ENCODE measurements at places on chromosomes 2 and 18.

DNA sequence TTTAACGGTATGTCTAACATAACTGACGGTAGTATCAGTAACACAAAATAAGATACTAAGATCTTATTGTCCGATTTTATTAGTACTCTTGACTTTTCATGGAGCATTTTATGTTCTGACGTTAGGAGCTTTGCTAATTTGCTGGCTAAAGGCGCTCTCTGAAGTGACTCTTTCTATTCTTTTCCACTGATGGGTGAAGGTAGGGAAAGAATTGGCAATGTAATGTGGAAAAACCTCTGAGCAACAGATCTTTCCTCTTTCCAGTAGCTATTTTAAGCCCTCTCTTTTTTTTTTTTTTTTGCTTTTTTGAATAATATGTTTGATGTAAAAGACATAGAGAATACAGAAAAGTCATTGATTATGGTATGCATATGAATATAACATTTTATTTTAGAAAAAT, 4.6 kb downstream of the CCNYL1 start:
- DNase-seq, result no peak

DNA sequence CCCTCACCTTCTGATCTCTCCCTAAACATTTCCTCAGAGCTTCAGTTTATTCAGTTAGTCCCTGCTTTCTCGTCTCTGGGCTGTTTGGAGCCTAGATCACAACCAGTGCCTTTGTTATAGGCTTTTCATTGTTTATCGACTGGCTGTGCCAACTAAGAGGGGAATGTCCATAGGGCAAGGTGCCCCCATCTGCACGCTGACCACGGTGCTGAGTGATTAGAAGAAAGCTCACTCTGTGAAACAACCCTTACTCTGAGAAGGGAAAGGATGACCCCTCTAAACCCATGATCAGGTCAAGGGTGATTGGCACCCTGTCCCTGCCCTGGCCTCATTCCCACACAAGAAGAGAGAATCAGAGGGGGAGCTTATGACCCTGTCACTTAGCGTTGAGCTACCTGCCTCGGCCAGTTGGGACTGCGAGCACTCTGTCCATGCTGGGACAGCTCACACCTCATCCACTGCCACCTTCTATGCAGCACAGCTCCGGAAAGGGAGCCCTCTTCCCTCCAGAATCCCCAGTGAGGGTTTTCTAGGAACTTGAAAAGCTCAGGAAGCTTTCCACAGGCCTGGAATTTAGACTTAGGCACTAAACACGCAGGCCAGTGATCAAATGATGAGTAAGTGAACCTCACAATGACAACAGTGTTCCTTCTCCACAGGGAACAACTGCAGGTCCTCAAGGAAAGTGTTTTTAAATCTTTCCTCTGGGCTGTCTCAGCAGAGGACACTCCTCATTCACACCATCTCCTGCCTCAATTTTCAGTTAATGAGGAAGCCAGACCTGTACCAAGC, 2.3 kb upstream of the ACTG2 start:
- no peak for DNase-seq

DNA sequence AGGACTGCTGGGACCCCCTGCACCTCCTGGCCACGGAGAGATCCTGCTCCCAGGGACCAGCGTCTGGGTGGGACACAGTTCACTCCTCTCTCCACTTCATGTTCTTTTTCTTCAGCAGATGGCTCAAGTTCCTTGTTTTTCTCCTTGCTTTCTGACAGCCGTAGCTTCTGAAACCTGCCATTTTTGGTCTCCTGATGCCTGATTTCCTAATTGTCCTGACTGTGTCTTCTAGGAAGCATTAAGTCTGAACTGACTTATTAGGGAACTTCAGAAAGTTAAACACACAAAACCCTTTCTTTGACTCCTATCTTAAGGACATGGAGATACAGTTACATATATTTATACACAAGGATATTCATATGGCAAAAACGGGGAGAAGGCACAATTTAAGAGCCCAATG, 22.7 kb downstream of the CNNM4 start:
- no peak for DNase-seq

GRCh38 chr18:66792466-66792865, 188.6 kb upstream of the CDH19 start:
- no peak for DNase-seq

- DNase-seq, result no peak
Observed at GRCh38 chr2:207676827-207677354, 34.5 kb upstream of the CCNYL1 start.

- DNase-seq, result no peak
Observed at GRCh38 chr2:1990724-1991123, 246.4 kb upstream of the PXDN start.

- no peak for DNase-seq
Observed at GRCh38 chr2:70655786-70656185, 102.2 kb upstream of the TGFA start.

DNA sequence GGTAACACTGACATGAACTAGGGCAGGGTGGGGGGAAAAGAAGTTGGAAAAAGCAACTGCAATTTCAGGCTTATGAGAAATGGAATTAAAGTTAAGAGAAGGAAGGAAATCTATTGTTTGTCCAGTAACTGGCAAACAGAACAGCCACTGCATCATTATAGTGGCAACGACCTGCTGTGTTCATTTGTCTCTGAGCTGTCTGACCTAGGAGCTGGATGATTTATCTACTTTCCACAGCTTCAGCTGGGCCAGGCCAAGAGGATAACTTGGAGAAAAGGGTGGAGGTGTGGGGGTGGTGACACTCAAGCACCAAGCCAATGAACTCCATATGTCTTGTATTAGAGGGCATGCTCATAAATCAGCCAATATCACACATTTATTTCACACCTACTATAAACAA, 291.5 kb upstream of the KLHL29 start:
- no peak for DNase-seq

- no peak for DNase-seq
Observed at GRCh38 chr2:79087785-79088364, at the start of gene REG1B. Gene REG1B (minus strand): TSS chr2:79087993. CDS start chr2:79087612, 381 bp downstream.

GRCh38 chr2:26471289-26471688, 6.6 kb downstream of the OTOF start:
- DNase-seq, result no peak

- no peak for DNase-seq
Observed at GRCh38 chr2:135948642-135949355, 36.6 kb downstream of the DARS1 start.

- no peak for DNase-seq
Observed at GRCh38 chr2:10080536-10081304, 509 bp upstream of the CYS1 start.

- no peak for DNase-seq
Observed at GRCh38 chr18:21115519-21116411, 4.2 kb upstream of the ROCK1 start.

DNA sequence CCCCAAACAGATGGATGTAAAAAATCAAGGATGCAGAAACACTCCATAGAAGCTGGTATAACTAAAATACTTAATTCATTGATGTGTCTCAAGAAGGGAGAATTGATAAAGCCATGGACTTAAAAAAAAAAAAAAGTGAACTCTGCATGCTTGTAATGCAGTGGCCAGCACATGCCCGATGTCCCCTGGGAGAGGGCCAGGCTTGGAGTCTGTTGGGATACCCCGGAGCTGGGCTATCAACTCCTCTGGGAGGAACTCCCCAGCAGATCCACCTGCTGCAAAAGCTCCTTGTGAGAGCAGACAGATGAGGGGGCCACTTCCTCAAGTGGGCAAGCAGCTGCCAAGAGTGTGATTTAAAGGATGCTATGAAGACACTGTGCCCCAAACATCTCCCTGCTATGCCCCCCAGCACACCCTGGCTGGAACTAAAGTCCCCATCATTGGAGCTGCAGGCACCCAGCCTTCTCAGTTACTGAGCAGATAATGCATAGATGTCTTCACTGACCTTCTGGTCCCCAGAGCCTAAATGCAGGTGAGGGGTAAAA, 311.5 kb upstream of the ID2 start:
- DNase-seq, result no peak

DNA sequence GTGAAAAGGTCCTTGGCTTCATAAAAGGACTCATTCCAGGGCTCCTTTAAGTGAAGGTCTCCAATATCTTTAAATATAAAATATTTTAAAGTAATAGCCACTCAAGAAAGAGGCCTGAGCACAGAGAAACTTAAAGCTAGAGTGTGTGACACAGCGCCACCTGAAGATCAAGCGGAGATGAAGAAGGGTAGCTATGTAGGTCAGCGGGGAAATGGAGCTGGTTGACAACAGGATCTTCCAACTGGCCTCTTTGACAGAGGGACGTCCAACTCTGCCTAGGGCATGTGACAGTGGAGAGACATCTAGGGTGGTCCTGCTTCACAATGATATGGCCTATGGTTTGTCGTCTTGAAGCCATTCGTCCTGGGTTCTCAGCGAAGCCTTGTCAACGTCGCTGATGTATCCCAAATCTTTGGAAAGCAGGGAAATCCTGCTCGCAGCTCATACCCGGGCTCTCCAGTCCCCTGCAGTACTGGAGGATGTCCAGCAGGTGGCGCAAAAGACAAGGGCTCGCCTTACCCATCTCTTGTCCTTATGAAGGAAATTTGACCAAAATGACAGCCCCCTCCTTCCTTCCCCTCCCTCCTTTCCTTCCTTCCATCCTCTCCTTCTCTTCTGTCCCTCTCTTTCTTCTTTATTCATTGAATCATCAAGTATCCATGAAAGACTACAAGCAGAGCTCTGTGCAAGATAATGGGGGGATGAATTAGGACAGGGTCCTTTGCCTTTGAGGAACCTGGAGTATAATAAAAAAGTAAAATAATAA, 59.6 kb downstream of the LONRF2 start:
- peak; percentile 30 for DNase-seq

GRCh38 chr2:95267458-95268210, 6.6 kb upstream of the PROM2 start:
- DNase-seq, result no peak

DNA sequence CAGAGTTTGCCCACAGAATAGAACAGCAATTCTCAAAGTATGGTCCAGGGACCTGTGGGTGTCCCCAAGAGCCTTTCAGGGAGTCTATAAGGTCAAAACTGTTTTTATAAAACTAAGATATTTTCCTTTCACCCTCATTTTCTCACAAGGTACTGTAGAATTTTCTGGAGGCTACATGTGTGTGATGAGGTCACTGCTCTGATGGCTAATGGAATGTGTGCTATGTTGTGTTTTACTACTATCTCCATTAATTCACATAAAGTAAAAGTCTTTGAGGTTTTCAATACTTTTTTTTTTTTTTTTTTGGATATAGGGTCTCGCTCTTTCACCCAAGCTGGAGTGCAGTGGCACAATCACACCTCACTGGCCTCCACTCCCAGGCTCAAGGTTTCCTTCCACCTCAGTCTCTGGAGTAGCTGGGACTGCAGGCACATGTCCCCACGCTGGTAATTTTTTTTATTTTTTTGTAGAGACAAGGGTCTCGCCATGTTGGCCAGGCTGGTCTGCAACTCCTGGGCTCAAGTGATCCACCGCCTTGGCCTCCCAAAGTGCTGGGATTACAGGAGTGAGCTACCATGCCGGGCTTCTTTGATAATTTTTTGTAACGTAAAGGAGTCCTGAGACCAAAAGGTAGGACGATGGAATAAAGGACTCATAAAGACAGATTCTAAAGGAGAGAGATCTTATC, 1.8 kb downstream of the TRABD2A start:
- DNase-seq, result no peak

GRCh38 chr2:172885996-172886395, 150.4 kb downstream of the RAPGEF4 start:
- no peak for DNase-seq

DNA sequence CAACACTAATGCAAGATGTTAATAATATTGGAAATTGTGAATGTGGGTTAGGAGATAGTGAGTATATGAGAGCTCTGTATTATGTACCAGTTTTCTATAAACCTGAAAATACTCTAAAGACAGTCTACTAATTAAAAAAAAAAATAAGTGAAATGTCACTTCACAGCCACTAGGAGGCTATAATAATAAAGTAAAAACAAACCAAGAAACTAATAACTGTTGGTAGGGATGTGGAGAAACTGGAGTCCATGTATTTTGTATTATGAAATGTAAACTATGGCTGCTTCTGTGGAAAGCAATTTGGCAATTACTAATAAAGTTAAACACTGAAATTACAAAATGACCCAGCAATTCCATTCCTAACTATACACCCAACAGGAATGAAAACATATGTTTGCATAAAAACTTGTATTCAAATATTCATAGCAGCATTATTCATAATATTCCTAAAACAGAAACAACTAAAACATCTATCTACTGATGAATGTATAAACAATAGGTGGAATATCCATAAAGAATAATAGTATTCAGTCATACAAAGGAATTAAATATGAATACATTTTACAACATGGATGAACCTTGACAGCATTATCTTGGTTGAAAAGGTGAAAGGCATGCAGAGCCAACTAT, 36.2 kb downstream of the CCDC178 start:
- no peak for DNase-seq

- no peak for DNase-seq
Observed at GRCh38 chr2:161975813-161976160, 98.2 kb downstream of the DPP4 start.

GRCh38 chr2:110682872-110683271, 5.0 kb upstream of the BUB1 start:
- no peak for DNase-seq

DNA sequence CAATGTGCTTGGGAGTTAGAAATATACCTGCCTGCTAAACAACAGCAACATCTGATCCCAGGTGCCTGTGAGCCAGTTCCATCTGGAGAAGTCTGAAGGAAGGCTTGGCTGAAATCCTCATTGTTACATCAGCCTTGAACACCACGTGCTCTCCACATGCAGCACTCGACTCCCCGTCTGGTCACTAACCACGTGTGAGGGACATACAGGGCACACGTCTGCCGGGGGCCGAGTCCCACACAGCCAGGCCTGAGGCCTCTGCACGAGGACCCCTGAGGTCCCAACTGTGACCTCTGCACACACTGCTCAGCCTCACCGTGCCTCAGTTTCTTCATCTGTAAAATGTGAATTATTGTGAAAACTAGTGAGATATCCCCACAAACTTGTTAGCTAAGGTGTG, 236.5 kb upstream of the SALL3 start:
- DNase-seq, result no peak

- no peak for DNase-seq
Observed at GRCh38 chr2:65319072-65319673, 91.5 kb downstream of the ACTR2 start.

- no peak for DNase-seq
Observed at GRCh38 chr2:8669157-8669817, 12.6 kb upstream of the ID2 start.

- no peak for DNase-seq
Observed at GRCh38 chr2:165185633-165186032, 18.2 kb downstream of the SCN3A start.

- no peak for DNase-seq
Observed at GRCh38 chr18:48826271-48826670, 124.5 kb downstream of the SMAD7 start.

- DNase-seq, result peak; percentile 65
Observed at GRCh38 chr2:181466661-181467576, 9.7 kb downstream of the ITGA4 start.

DNA sequence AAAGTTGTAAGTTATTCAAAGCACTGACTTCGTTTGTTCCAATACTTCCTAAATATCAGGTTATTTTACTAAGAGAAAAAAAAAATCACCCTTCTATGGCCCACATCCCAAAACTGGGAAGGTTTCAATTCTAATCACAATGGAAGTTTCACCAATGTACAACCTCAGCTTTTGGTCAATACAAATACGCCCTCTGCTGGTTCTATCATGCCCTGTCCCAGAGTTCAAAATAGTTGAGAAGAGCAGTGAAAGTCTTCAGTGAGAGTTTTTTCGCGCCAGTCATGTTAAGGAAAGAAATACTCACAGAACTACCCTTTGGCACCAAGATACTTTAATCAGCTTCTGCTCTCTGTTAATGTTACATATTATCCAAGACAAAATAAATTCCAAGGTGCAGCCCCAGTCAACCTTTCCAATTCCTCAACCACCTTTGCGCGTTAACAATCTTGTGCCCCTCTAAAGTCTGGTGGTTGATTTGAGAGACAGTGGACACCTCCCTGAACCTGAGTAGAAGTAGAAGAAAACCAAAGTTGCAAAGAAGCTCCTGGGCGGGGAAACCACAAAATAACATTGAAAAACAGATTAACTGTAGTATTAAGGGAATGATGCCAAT, 59.9 kb downstream of the SUMO1 start:
- DNase-seq, result peak; percentile 13
